ENCODE measurements at places on chromosomes 3 and 15.

GRCh38 chr3:48564022-48564421 is 441 bp upstream of the UCN2 start:
- peak; percentile 35 for DNase-seq

GRCh38 chr3:99418209-99418635 is 220.2 kb upstream of the COL8A1 start:
- DNase-seq: no peak

DNA sequence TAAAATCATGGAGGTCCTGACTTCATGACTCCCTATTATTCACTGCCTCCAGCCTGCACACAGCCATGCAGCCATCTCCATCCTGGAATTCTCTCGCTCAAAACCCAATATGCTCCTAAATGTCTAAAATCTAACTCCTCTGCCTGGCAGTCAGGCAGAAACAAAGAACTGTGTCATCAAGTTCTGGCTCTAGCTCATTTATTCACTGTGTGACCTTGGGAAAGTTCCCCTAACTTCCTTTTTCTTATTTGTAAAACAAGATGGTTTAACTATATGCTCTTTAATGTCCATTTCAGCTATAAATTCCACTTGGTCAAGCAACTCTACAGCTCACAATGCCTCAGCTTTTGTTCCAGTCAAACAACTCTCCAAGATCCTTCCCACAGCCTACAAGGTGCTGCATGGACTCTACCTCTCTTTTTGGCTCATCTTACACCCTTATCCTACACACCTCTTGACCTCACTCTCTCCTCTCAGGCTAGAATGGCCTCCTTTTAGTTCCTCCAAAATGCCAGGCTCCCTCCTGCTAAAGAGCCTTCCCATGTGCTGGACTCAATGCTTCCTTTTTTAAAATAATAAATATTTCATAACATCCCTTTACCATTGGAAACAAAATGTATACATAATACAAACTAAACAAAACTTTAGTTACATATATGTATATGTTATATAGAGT is 16.4 kb downstream of the PIK3CB start:
- no peak for DNase-seq

- DNase-seq: no peak
Measured at GRCh38 chr3:111892070-111892469, 33.0 kb downstream of the PHLDB2 start.

DNA sequence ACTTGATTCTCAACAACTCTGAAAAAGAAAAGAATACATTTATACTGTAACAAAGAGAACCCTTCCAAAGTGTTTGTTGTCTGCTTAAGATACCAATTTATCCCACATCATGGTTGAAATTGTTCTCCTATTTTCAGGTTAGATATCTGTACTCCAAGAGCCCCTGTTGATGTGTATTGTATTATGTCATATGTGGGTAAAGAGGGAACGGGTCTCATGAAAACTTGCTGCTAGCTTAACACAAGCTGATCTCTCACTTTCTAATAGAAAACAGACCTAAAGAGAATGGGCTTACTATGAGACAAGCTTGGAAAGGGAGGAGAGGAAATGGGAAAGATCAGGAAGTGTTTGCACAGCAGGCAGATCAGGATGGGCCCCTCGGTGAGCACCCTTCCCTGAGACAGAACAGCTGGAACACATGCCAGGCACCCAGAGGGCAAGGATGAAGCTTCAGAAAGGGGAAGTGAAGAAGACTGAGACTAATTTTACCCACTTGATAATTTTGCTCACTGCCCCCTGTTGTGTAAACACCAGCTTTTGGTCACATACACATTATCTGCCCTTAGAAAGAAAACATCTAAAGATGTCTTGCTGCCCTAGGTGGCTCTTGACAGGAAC is 747.9 kb upstream of the CCDC54 start:
- no peak for DNase-seq

GRCh38 chr3:105821433-105821832 is 47.4 kb downstream of the CBLB start:
- DNase-seq: no peak

- DNase-seq: no peak
Measured at GRCh38 chr15:68795298-68795848, 25.3 kb downstream of the ANP32A start.

GRCh38 chr15:50977162-50977561 is 68.7 kb downstream of the AP4E1 start:
- no peak for DNase-seq

DNA sequence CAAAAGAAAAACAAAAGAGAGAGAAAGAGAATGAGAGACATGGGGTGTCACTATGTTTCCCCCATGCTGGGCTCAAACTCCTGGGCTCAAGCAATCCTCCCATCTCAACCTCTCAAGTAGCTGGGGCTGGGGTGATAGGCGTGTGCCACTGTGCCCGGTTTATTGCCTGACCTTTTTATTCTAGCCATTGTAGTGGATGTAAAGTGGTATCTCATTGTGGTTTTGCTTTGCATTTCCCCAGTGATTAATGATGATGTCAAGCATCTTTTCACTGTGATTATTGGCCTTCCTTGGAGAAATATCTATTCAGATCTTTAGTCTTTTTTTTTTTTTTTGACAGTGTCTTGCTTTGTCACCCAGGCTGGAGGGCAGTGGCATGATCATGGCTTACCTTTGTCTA is 37.7 kb upstream of the GK5 start:
- no peak for DNase-seq

- DNase-seq: no peak
Measured at GRCh38 chr3:59558906-59559720, 509.3 kb upstream of the CFAP20DC start.

GRCh38 chr3:184538666-184539431 is 22.7 kb upstream of the EPHB3 start:
- no peak for DNase-seq

DNA sequence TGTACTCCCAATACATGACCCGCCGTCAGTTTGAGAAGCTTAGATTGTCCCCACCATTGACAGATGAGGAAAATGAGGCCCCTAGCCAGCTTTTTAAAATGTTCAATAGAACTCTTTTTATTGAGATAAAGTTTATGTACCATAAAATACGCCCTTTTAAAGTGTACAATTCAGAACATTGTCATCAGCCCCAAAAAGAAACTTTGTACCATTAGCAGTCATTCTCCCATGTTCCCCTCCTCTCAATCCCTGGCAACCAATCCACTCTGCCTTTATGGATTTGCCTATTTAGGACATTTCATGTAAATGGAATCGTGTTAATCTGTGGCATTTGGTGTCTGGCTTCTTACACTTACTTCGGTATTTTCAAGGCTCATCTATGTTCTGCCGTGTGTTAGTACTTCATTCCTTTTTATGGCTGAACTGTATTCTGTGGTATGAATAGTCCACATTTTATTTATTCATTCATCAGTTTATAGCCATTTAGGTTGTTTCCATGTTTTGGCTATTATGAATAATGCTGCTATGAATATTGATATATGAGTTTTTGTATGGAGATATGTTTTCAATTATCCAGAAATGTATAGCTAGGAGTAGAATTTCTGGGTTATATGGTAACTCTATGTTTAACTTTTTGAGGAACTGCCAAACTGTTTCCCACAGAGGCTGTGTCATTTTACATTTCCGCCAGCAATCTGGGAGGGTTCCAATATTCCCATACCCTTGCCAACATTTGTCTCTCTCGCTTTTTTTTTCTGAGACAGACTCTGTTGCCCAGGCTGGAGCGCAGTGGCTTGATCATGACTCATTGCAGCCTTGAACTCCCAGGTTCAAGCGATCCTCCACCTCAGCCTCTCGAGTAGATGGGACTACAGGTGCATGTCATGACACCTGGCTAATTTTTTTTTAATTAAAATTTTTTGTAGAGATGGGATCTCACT is 15.3 kb upstream of the PTPN23 start:
- DNase-seq: no peak

DNA sequence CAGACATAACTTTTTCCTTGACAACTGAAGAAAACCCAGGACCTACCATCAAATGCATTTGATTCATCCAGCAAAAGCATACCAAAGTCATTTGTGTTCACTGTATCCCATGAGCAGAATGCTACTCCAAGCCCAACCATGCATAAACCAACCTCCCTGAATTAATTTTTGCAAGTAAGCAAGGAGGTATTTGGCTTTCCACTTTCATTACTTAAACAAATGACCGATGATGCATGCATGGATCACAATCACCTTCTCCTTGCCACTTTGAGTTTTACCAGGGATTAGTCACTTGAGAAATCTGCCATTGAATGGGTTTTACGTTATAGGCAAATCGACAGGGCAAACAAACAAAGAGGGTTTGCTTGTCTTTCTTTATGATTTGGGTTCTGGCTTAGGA is 214.8 kb downstream of the FMN1 start:
- DNase-seq: no peak

- no peak for DNase-seq
Measured at GRCh38 chr15:22839046-22839695, 705 bp downstream of the NIPA2 start.

GRCh38 chr15:64503197-64503596 is 42.8 kb downstream of the ZNF609 start:
- no peak for DNase-seq

- DNase-seq: no peak
Measured at GRCh38 chr3:193842832-193843473, 249.9 kb downstream of the OPA1 start.

DNA sequence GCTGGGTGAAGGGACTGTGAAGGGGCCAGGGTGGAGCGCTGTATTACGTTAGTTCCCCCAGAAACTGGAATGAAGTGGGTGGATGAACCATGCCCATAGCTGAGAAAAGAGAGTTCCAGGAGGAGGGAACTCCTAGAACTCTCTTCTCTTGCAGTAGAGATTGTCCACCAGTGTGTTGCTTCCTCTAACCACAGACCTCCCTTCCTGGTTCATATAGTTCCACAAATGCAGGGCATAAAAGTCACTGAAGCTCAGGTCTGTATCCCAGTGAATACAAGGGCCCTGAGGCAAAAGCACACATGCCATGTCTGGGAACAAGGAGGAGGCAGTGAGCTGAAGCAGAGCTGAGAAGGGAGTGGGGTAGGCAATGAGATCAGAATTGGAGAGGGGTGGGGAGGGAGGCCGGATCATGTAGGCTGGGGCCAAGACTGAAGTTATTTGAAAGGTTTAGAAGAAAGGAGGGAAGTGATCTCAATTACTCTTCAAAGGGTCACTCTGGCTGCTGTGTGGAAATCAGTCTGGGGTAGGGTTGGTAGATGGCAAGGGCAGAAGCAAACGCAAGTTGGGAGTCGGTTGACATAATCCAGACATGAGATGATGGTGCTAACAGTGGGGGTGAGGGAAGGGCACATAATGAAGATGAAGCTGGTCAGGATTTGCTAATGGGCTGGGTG is 6.5 kb downstream of the A4GNT start:
- no peak for DNase-seq

DNA sequence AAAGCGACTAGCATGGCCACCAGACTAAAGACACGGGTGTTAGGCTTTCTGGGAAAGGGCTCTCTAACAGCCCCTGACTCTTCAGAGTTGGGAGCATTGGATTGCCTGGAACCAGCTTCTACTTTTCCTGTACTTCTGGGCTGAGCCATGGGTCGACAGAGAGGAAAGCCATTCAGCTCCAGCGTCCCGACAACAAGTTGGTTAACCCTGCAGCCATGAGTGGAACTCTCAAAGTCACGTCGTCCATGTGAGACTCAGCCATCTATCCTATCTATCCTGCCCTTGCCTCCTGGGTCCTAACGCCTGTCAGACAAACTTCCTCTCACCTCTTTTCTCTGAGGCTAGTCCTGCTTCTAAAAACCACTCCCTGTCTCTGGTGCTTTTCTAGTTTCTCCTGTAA is 32.6 kb upstream of the TBC1D5 start:
- no peak for DNase-seq

DNA sequence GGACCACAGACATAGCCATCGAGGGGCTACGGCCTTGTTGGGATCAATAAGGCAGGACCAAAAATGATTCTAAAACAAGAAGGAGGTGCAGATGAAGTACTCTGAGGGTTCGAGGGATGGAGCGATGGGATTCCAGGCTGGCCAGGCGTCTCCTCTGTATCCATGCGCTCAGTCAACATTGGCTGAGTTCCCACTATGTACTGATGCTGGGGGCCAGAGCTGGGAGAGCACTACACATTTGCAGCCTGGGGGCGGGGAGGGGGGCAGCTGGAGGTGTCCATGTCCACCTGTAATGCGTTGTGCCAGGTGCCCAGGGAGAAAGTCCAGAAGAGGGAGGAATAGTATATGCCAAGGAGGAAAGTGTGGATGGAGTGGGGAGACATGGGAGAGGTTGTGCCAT is 81.5 kb downstream of the AAGAB start:
- no peak for DNase-seq

- no peak for DNase-seq
Measured at GRCh38 chr3:60250206-60250605, 1001.0 kb downstream of the FHIT start.

- no peak for DNase-seq
Measured at GRCh38 chr3:29281344-29282241, 722 bp downstream of the RBMS3 start.

DNA sequence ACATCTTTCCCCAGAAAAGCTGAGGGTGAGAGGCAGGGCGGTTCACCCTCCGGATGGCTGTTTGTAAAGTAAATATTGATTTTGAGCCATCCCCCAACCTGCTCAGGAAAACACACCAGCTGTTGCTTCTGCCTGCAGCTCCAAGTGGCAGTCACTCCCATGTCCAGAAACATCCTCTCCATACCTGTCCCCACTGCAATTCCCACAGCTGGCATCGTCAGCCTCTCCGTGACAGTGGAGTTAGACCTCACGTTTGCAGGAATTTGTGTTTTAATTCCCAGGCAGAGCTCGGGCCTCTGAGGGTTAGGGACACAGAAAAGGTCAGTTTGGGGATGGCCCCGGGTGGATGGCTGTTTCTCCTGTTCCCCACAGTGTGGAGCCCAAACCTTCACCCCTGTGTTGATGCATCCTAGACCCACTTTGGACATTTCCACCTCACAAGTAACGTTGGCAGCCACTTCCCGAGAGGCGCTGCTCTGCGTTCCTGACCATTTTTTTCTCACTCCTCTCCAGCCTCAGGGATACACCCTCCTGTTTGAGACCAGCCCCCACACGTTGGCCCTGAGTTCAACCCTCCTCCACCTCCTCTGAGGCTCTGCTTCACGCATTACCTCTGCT is 11.8 kb upstream of the FAM174B start:
- no peak for DNase-seq

DNA sequence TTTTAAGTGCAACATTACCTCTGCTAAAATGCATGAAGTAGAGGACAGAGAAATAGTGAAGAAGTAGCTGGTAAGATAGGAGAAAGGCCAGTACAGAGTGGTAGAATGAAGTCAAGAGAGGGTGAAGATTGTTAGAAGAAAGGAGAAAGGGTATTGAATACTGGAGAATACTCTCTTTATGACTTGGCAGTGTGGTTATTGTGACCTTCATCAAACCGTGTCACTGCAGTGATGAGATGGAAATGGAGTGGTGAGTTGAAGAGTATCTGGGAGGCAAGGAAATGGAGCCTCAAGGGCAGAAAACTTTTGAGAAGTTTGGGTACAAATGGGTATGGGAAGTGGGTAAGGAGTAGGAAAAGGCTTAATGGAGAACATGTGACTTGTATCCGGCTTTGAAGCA is 24.7 kb downstream of the MINDY2 start:
- DNase-seq: no peak

DNA sequence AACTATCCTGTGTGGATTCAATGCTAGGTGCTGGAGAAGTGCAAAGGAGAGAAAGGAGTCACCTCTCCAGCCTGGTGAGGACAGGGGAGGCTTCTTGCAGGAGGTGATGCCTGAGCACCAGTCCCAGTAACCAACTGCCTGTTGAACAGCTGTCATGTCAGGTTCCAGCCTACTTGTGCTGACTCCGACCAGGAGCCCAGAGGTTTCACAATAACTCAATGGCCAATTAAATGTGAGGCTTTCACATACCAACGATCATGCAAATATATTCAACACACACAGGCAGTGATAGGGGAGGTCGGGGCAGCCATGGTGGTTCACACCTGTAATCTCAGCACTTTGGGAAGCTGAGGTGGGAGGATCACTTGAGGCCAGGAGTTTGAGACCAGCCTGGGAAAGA is 7.7 kb downstream of the SORD start:
- no peak for DNase-seq

- peak; percentile 24 for DNase-seq
Measured at GRCh38 chr3:8713901-8714759, 19.5 kb upstream of the CAV3 start.
